Upper lobe of left lung (tissue), 6 donors: ENCODE measurements at places on chromosomes 1 and 21. TPM values are rescaled to one million over a fixed set of nuclear protein-coding genes. Genes with fewer than 3 reads are reported as not detected.
A peak's percentile ranks its signal among the peaks of the same experiment; 100 is the strongest.

The ITLN2 gene
- 63.8 TPM for total RNA-seq

DNA sequence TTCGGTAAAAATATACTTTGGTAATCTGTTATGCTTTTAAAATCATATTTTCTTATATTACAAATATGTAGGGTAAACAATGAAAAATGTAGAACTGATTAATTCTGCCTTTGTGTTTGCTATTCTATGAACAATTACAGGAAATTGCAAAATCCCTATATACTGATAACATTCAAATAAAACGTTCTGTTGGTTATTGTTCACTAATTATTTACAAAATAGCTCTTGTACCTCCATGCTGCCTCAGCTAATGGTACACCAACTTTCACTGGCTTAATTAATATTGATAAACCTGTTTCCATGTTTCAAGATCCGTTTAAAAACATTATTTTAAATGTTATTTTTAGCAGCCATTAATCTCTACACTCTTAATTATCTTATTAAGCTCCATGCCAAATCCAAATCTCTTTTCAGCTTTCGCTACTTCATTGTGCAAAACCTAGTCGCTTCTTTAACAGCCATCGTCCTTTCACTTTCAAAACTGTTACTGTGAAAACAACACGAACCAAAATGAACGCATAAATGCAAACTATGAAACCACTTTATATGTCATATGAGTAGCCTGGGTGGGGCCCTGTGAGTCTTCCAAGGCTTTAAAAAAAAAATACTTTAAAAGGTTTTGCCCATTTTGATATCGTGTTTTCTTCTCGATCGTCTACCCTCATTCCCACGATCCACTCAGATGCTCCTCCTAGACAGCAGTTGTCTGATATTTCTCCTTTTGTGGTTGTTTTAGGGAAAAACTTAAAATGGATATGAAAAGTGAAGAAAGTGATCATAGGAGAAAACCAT, 807.1 kb downstream of the USP25 start:
- no peak overlapping the region for H3K4me3 ChIP-seq
- H3K4me1 ChIP-seq, result no peaks in the 10 kb centered on the region
- H3K36me3 ChIP-seq, result no peaks in the 10 kb centered on the region
- H3K27me3 ChIP-seq, result no peaks in the 10 kb centered on the region
- peak overlapping the region; percentile 65 for H3K27ac ChIP-seq

- no peak overlapping the region for H3K4me3 ChIP-seq
- no peaks in the 10 kb centered on the region for H3K4me1 ChIP-seq
- H3K36me3 ChIP-seq, result no peaks in the 10 kb centered on the region
- no peak for DNase-seq
- H3K27ac ChIP-seq, result no peak overlapping the region
- no peaks in the 10 kb centered on the region for H3K27me3 ChIP-seq
Observed at GRCh38 chr1:187009320-187009719, 180.6 kb downstream of the PLA2G4A start.

GRCh38 chr1:204413170-204413535, 1.5 kb upstream of the PPP1R15B start:
- no peak overlapping the region for H3K4me3 ChIP-seq
- H3K27ac ChIP-seq, result no peak overlapping the region
- no peaks in the 10 kb centered on the region for H3K36me3 ChIP-seq
- H3K4me1 ChIP-seq, result peaks cover 24% of the 10 kb centered on the region
- H3K27me3 ChIP-seq, result no peaks in the 10 kb centered on the region

GRCh38 chr1:87942165-87942564, 613.5 kb downstream of the LMO4 start:
- no peaks in the 10 kb centered on the region for H3K27me3 ChIP-seq
- peak overlapping the region; percentile 66 for H3K27ac ChIP-seq
- no peaks in the 10 kb centered on the region for H3K36me3 ChIP-seq
- no peak for DNase-seq
- peaks cover 5% of the 10 kb centered on the region for H3K4me1 ChIP-seq

- no peak overlapping the region for H3K27ac ChIP-seq
- DNase-seq, result no peak
- no peak overlapping the region for H3K4me3 ChIP-seq
- H3K4me1 ChIP-seq, result no peaks in the 10 kb centered on the region
Observed at GRCh38 chr1:114700036-114700600, 4.8 kb upstream of the AMPD1 start.
